Chondrocyte (in vitro differentiated cells): ENCODE measurements at places on chromosomes 1 and 21. TPM values are rescaled to one million over a fixed set of nuclear protein-coding genes. Genes with fewer than 3 reads are reported as not detected.

Gene LAX1
- total RNA-seq: 0.07 TPM in 1 of 3 replicates, not detected in the others

Gene ESPN
- total RNA-seq: 0.57 to 2.5 TPM (median 2.1 TPM) in 3 replicates

Gene MLLT11
- 42.8 to 49.9 TPM (median 42.8 TPM) in 3 replicates for total RNA-seq

Gene CYP4A22
- total RNA-seq: not detected in 3 replicates

Gene RAB25
- total RNA-seq: not detected in 3 replicates

Gene BMP8A
- total RNA-seq: 0.12 TPM in 1 of 3 replicates, not detected in the others

DNA sequence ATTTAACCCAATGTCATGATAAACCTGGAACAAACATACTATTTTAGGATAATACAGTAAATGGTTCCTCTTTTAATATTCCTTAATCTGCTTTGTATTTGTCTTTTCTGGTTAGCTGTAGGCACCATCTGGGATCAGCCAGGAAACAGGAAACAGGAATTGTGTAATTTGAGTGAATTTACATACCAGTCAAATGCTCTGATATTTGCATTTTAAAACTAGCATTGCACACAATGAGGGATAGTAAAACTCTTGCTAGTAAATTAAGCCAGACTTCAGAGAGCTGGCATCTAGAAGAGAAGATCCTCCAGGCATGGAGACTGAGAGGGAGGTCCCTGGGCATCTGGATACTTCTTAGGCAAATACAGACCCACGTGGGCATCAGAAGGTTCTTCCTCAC lies 103.5 kb downstream of the HMCN1 start:
- no peak for DNase-seq

- DNase-seq: no peak
These were observed 14.9 kb downstream of the FBXO2 start for GRCh38 chr1:11639372-11639771.

DNA sequence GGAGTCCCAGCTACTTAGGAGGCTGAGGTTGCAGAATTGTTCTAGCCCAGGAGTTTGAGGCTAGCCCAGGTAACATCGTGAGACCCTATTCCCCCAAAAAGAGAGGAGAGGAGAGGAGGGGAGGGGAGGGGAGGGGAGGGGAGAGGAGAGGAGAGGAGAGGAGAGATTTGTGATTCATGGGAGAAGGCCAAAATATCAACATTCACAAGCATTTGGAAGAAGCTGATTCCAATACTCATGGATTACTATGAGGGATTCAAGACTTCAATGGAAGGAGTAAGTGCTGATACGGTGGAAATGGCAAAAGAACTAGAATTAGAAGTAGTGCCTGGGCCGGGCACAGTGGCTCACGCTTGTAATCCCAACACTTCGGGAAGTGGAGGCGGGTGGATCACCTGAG lies 187.8 kb downstream of the EIF4G3 start:
- DNase-seq: no peak

GRCh38 chr1:58346036-58346355 lies 200.5 kb downstream of the OMA1 start:
- no peak for DNase-seq

DNA sequence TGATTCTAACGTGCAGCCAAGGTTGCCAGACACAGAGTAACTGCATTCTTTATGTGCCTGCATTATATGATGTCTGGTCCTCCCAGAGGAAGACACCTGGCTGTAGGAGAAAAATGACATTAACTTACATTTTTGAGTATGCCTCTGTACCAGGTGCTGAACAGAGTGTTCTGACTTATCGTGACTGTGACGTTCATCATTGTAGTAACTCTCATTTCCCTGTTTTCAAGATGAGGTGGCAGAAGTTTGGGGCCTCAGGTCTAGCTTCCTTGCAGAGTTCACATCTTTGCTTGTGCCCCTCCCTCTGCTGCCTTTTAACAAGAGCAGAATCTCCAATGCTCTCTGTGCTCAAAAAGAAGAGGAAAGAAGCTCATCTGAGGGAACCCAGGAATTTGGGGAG lies 488.0 kb downstream of the AJAP1 start:
- DNase-seq: no peak

DNA sequence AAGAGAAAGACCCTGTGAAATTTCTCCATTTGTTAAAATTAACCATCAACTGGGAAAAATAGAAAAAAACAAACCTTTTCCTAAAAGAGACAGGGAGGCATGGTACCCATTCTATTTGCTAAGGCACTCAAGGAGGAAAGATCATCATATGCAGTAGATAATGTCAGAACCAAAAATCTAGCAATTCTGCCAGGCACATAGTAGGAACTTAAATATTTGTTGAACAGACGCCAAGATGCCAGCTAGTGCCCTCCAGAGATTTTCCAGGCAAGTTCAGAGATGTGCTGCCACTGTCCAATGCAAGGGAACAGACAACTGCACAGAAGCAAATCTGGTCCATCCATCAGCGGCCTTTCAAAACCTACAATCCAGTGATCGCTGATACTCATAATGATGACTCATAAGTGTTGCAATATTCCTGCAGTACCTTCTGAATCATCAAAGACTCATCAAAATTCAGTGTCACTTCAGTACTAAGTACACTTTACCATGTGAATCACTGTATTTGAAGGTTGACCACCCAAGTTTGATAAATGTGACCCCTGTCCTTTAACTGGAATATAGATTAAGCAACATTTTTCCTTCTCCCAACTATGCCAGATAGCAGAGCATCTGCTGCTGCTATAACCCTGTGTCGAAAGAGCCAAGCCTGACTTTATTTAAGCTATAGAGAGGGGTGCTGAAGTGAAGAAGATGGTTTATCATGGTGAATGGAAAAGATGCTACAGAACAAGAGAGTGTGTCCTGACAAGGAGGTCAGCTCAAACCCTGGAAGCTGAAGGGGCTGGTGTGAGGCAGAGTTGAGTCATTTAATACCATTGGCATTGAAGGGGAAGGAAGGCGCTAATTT lies 99.1 kb downstream of the MT1HL1 start:
- DNase-seq: no peak
